MCF 10A (cell line): ENCODE measurements at places on chromosomes 7 and 10. TPM values are rescaled to one million over a fixed set of nuclear protein-coding genes. Genes with fewer than 3 reads are reported as not detected.

DNA sequence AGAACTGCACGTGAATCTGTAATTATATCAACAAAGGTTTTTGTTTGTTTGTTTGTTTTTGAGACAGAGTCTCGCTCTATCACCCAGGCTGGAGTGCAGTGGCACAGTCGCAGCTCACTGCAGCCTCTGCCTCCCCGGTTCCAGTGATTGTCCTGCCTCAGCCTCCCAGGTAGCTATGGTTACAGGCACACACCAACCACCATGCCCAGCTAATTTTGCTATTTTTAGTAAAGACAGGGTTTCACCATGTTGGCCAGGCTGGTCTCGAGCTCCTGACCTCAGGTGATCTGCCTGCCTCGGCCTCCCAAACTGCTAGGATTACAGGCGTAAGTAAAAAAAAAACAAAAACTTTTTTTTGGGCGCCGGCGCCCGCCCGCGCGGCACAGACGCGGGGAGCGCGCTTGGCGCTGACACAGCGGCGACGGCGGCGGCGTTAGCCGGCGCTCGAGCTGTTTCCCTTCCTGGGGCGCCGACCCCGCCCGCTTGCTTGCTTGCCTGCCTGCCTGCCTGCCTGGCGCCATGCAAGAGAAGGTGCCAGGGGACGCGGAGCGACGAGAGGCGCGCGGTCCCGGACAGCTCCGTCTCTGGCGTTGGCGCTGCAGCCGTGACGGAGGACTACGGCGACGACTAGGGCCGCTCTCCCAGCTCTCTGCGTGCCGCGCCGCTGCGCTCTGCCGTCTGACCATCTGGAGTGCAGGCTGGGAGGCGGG, 171.4 kb upstream of the NUPR2 start:
- H3K27ac ChIP-seq = no peak overlapping the region
- H3K36me3 ChIP-seq = no peaks in the 10 kb centered on the region
- H3K4me1 ChIP-seq = no peaks in the 10 kb centered on the region
- no peak for DNase-seq
- H3K27me3 ChIP-seq = no peaks in the 10 kb centered on the region
- no peak overlapping the region for H3K4me3 ChIP-seq

TRIM8 gene
- total RNA-seq = 73.5 and 78.1 TPM in 2 replicates

KIAA1549 gene
- total RNA-seq = 7.1 and 8.4 TPM in 2 replicates

GRCh38 chr7:123305840-123306375, 106.1 kb upstream of the SLC13A1 start:
- no peaks in the 10 kb centered on the region for H3K4me1 ChIP-seq
- H3K27me3 ChIP-seq = peaks cover 11% of the 10 kb centered on the region
- H3K4me3 ChIP-seq = no peak overlapping the region
- no peaks in the 10 kb centered on the region for H3K36me3 ChIP-seq
- DNase-seq = no peak
- H3K27ac ChIP-seq = no peak overlapping the region

- H3K4me3 ChIP-seq = no peak overlapping the region
- H3K27ac ChIP-seq = no peak overlapping the region
- H3K4me1 ChIP-seq = no peaks in the 10 kb centered on the region
Measured at GRCh38 chr10:51086710-51087109, 12.4 kb downstream of the PRKG1 start.

DNA sequence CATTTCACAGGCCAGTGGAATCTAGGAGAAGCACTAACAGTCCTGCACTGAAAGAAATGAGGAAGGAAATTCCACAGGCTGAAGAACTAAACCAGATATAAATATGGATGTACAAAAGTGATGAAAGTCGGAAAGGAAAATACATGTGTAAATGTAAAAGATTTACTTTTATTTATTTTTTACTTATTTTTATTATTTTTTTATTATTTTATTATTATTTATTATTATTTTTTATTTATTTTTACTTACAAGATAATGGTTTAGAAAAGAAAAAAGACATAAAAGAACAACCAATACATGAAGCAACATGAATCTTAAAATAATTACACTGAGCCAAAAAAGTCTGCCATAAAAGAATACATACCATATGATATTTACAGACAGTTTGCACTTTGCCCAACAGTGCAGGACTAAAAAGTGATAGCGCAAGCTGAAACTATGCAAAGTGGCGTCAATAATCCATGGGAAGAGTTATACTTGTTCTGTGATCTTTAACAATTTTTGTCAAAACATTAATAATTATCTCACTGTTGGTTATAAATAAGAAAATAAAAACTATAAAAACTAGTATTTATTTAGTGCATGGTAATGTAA, 317.8 kb upstream of the MKI67 start:
- H3K4me3 ChIP-seq = no peak overlapping the region
- no peak for DNase-seq
- no peak overlapping the region for H3K27ac ChIP-seq
- H3K36me3 ChIP-seq = peaks cover 6% of the 10 kb centered on the region
- no peaks in the 10 kb centered on the region for H3K4me1 ChIP-seq

DNA sequence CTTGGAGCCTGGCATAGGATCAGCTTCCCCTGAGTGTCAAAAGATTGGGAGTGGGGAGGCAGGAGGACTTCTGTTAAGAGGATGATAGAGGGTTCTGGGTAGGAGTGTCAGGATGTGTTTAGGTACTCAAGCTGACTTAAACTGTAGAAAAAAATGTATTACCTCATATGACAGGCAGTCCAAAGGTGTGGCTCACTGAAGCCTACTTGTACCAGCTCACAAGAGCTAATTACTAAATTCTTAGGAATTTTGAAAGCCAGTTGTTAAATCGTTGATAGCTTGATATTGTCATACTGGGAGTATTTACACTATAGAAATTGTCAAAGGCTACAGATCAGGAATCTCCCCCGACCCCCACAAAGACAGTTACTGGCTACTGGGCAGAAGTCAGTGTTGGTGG, 32.1 kb downstream of the FAS start:
- no peaks in the 10 kb centered on the region for H3K27me3 ChIP-seq
- H3K4me1 ChIP-seq = peaks cover 24% of the 10 kb centered on the region
- no peak overlapping the region for H3K27ac ChIP-seq

DNA sequence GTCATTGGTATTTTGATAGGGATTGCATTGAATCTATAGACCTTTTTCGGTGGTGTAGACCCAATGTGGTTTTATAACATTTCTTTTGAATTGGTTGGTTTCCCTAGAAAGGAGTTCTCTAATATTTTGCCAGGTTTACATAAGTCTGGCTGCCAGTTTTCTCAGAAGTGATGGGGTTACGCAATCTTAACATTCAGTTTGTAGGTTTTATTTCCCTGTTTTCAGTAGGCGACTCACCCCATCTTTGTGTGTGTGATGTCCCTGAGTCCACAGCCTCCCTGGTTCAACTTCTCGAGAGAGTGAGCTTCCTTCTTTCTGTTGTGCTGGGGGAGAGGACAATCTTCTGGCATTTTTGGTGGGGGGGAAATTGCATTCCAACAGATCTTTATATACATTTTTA, 9.6 kb upstream of the KIF5B start:
- no peak overlapping the region for H3K27ac ChIP-seq
- H3K4me3 ChIP-seq = no peak overlapping the region
- DNase-seq = peak; percentile 55
- no peaks in the 10 kb centered on the region for H3K36me3 ChIP-seq
- H3K4me1 ChIP-seq = no peaks in the 10 kb centered on the region

DNA sequence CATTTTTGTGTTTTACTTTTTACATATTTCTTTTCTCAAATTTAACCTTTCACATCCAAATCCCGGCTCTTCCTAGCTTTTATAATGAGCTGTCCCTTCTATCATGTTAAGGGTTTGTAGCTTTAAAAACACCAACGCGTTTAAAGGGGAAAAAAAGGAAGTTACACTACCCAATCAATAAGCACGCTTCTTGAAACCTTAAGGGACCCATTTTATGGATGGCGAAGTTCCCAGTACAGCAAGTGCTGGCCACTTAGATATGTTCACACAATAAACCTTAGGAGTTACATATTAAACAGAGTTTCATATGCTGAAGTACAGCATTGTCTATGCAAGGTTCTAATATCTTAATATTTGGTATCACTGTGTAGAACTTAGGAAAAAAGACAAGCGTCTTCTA, 1.8 kb downstream of the GNG11 start:
- peak; percentile 4 for DNase-seq
- H3K36me3 ChIP-seq = peaks cover 4% of the 10 kb centered on the region
- peak overlapping the region; percentile 76 for H3K4me3 ChIP-seq
- peaks cover 8% of the 10 kb centered on the region for H3K4me1 ChIP-seq
- H3K27me3 ChIP-seq = no peaks in the 10 kb centered on the region
- H3K27ac ChIP-seq = peak overlapping the region; percentile 75

VAX1 gene
- total RNA-seq = not detected in 2 replicates

DNA sequence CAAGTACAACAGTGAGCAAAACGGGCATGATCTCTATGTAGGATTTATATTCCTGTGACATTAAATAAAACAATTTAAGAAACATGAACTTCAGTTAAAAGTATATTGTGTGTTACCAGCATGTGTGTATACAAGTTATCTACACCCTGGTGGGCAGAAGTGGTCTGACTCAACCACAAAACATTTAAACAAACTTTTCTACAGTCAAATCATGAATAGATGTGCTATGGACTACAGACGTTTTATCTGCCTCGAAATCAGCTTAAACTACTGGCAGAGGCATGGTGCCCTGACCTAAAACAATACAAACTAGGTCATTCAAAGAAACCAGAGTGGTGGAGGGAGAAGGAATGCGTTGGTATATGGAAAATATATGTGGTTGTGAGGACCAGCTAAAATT, 3.6 kb downstream of the ARL3 start:
- no peak overlapping the region for H3K27ac ChIP-seq
- H3K27me3 ChIP-seq = no peaks in the 10 kb centered on the region
- no peak overlapping the region for H3K4me3 ChIP-seq
- no peak for DNase-seq
- peaks cover 9% of the 10 kb centered on the region for H3K4me1 ChIP-seq

DNA sequence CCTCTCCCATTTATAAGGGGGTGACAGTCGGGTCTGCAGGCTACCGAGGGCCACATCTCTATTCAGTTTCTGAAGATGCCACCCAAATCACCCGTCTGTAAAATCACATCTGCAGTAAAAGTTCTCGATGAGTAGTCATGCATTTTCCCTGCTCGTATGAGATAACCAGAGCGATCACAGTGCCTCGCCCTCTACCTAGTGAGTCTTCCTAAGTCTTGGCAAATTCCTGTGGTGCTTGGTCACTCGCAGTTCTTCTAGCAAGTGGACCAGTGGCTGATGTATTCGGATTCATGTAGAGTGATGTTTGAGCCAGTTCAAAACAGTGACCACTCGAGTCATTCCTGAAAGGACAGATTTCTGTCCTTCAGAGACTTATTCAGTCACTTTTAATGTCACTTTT, 44.9 kb downstream of the INSYN2A start:
- peak; percentile 50 for DNase-seq
- H3K4me3 ChIP-seq = peak overlapping the region; percentile 41
- H3K27me3 ChIP-seq = no peaks in the 10 kb centered on the region
- H3K27ac ChIP-seq = peak overlapping the region; percentile 93
- peaks cover 50% of the 10 kb centered on the region for H3K4me1 ChIP-seq
- no peaks in the 10 kb centered on the region for H3K36me3 ChIP-seq

GRCh38 chr7:151984612-151985011, 28.4 kb downstream of the GALNTL5 start:
- H3K4me3 ChIP-seq = no peak overlapping the region
- H3K4me1 ChIP-seq = no peaks in the 10 kb centered on the region
- DNase-seq = no peak
- H3K36me3 ChIP-seq = no peaks in the 10 kb centered on the region
- no peak overlapping the region for H3K27ac ChIP-seq

PSD gene
- total RNA-seq = 0.66 and 0.75 TPM in 2 replicates

DNA sequence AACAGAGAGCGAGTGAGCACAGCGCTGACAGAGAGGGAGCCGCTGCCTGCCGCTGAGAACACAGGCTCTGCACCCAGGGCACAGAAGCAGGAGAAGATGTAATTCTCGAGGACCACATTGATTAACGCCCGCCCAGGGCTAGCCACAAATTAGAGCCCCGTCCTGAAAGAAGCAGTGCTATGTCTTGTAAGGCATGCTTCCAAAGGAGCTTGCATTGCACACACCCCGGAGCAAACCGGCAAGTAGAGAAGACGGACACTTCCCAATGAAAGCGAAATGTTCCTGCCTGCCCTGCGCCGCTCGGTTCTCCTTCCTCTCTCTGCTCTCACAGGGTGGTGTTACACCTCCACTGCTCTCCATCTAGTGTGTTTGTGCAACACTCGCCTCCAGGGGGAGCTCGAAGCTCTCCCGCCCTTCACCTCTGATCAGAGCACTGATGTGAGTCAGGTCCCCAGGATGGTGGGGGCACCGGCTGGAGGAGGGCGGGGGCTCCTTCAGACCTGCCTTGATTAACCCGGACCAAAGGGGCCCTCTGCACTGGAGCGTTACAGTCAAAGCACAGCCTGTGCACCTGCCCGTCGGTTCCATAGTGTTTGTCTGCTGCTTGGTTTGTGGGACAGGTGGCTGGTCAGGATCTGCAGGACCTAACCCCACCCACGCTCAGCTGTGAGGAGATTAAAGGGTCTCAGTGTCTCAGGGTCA, 316.5 kb downstream of the ADARB2 start:
- H3K4me1 ChIP-seq = peaks cover 6% of the 10 kb centered on the region
- H3K36me3 ChIP-seq = no peaks in the 10 kb centered on the region
- peaks cover 19% of the 10 kb centered on the region for H3K27me3 ChIP-seq
- H3K27ac ChIP-seq = no peak overlapping the region
- H3K4me3 ChIP-seq = peak overlapping the region; percentile 45

CPA2 gene
- not detected in 2 replicates for total RNA-seq

DNA sequence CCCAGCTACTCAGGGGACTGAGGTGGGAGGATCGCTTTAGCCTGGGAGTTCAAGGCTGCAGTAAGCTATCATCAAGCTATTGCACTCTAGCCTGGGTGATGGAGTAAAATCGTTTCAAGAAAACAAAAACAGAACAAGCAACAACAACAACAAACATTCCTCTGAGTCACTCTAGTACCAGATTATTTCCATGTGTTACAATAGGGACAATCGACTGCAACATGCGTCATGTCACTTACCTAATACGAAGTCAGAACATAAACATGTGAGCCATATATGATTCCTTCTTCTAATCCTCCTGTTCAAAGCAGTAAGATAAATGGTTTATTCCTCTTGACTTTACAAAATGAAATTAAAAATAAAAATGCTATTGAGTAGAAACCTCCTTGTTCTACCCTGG, 57.3 kb downstream of the ZNF438 start:
- H3K4me1 ChIP-seq = peaks cover 8% of the 10 kb centered on the region
- no peaks in the 10 kb centered on the region for H3K36me3 ChIP-seq
- H3K27me3 ChIP-seq = no peaks in the 10 kb centered on the region
- no peak for DNase-seq
- no peak overlapping the region for H3K27ac ChIP-seq

- no peak overlapping the region for H3K4me3 ChIP-seq
- no peak for DNase-seq
- no peaks in the 10 kb centered on the region for H3K27me3 ChIP-seq
- H3K36me3 ChIP-seq = peaks cover 21% of the 10 kb centered on the region
Measured at GRCh38 chr7:38746438-38746837, 115.3 kb upstream of the AMPH start.

DNA sequence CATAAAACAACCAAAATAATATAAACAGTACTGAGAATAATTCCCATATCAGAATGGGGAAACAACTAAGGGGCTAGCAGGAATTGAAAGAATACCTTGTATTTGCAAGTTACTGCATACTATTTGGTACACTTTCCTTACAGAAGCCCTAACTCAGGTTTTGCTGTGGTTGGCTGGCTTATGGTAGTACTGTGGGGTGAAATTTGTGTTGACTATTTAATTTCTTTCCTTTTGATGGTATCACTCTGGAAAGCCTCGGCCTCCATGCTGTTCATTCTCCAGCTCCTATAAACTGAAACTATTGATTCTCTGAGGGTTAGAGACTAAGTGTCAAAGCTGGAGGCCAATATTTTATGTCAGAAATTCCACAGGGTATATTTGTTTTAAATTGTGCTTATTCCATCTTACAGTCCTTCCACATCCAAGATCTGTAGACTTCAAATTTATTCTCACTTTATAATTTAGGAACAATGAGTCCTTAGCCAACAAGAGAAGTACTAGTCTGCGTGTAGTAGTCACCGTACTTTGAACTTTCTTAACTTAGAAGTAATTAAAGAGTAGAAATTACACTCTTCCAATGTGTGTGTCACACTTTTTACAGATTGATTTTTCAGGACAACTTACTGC, 13.4 kb downstream of the SKIDA1 start:
- no peak for DNase-seq
- no peak overlapping the region for H3K4me3 ChIP-seq
- no peaks in the 10 kb centered on the region for H3K27me3 ChIP-seq
